Activated T-cell treated with anti-CD3 and anti-CD28 coated beads, Interleukin-2, amount 50 U/mL, for 72 hours (primary cell): ENCODE measurements at places on chromosomes 6 and 20. TPM values are rescaled to one million over a fixed set of nuclear protein-coding genes. Genes with fewer than 3 reads are reported as not detected.

- no peak for DNase-seq
- no peak overlapping the region for H3K4me3 ChIP-seq
- no peaks in the 10 kb centered on the region for H3K27me3 ChIP-seq
- peaks cover 16% of the 10 kb centered on the region for H3K36me3 ChIP-seq
- H3K4me1 ChIP-seq, result peaks cover 18% of the 10 kb centered on the region
Measured at GRCh38 chr6:52271852-52272460, 12.6 kb downstream of the MCM3 start.

- H3K36me3 ChIP-seq, result no peaks in the 10 kb centered on the region
- DNase-seq, result no peak
- peaks cover 5% of the 10 kb centered on the region for H3K27me3 ChIP-seq
- no peak overlapping the region for H3K4me3 ChIP-seq
- no peaks in the 10 kb centered on the region for H3K4me1 ChIP-seq
Measured at GRCh38 chr20:34971561-34972235, 16.0 kb downstream of the MYH7B start.

GRCh38 chr6:23654745-23655144 lies 471.3 kb upstream of the NRSN1 start:
- H3K36me3 ChIP-seq, result no peaks in the 10 kb centered on the region
- no peak for DNase-seq
- H3K27ac ChIP-seq, result no peak overlapping the region

DNA sequence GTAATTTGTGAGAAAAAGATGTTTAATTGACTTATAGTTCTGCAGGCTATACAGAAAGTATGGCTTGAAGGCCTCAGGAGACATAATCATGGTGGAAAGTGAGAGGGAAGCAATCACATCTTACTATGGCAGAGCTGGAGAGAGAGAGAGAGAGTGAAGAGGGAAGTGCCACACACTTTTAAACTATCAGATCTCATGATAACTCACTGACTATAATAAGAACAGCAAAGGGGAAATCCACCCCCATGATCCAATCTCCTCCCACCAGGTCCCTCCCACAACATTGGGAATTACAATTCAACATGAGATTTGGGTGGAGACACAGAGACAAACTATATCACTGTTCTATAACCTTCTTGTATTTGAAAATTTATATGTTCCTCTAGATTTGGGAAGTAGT lies 117.2 kb upstream of the BMP5 start:
- DNase-seq, result no peak
- H3K27me3 ChIP-seq, result no peaks in the 10 kb centered on the region
- no peaks in the 10 kb centered on the region for H3K36me3 ChIP-seq

GRCh38 chr6:127262896-127263295 lies 3.8 kb upstream of the RNF146 start:
- H3K27me3 ChIP-seq, result no peaks in the 10 kb centered on the region
- H3K27ac ChIP-seq, result no peak overlapping the region
- no peak for DNase-seq
- H3K4me1 ChIP-seq, result peaks cover 7% of the 10 kb centered on the region

- H3K27ac ChIP-seq, result no peak overlapping the region
- no peaks in the 10 kb centered on the region for H3K36me3 ChIP-seq
- no peaks in the 10 kb centered on the region for H3K27me3 ChIP-seq
- DNase-seq, result no peak
Measured at GRCh38 chr6:140871911-140872310, 1260.8 kb upstream of the GJE1 start.

GRCh38 chr20:6583134-6583738 lies 184.2 kb upstream of the BMP2 start:
- H3K36me3 ChIP-seq, result no peaks in the 10 kb centered on the region
- no peaks in the 10 kb centered on the region for H3K27me3 ChIP-seq
- no peak overlapping the region for H3K4me3 ChIP-seq
- DNase-seq, result no peak
- no peaks in the 10 kb centered on the region for H3K4me1 ChIP-seq

DNA sequence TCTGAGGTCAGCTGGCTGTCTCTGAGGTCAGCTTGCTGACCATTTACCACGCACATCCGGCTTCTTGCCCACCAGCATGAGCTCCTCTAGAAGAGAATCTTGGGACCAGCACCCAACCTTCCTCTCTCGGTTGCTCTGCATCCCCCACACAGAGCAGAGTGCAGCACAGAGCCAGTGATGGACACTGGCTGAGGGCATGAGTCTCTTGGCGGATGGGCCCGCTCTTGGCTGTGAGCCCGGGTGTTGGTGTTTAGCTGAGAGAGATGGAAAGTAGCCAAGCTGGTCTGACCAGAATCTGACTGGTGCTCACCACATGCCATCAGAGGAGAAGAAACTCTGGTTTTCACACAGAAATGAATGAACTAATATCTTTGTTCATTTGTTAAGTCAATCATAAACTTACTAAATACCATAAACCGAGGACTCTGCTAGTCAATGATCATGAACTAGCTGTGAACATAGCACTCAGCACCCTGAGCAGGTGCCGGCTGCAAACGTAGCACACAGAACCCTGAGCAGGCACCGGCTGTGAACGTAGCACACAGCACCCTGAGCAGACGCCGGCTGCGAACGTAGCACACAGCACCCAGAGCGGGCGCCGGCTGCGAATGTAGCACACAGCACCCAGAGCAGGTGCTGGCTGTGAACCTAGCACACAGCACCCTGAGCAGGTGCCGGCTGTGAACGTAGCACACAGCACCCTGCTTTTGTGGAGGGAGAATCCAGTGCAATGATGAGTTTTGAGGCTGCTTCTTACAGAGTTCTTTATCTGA lies 10.4 kb upstream of the THBS2 start:
- no peak overlapping the region for H3K4me3 ChIP-seq
- no peak for DNase-seq
- no peaks in the 10 kb centered on the region for H3K36me3 ChIP-seq
- H3K27ac ChIP-seq, result no peak overlapping the region

DNA sequence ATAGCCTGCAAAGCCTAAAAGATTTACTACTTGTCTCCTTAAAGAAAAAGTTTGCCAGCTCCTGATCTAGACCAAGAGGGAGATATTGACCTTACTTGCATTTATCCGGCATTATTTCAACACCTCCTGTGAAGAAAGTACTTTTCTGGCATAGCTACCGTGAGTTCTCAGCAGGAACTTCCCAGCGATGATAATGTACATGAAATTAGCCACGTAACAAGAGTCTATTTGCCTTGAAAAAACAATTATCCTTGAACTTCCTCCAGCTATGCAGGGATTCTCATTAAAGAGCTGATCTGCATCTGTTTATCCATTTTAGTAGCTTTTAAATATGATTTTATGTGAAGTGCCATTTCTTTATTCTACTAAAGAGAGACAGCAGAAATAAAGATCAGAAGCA lies 41.7 kb downstream of the ALDH5A1 start:
- no peaks in the 10 kb centered on the region for H3K36me3 ChIP-seq
- no peak for DNase-seq
- no peaks in the 10 kb centered on the region for H3K4me1 ChIP-seq
- no peak overlapping the region for H3K27ac ChIP-seq
- H3K4me3 ChIP-seq, result no peak overlapping the region

DNA sequence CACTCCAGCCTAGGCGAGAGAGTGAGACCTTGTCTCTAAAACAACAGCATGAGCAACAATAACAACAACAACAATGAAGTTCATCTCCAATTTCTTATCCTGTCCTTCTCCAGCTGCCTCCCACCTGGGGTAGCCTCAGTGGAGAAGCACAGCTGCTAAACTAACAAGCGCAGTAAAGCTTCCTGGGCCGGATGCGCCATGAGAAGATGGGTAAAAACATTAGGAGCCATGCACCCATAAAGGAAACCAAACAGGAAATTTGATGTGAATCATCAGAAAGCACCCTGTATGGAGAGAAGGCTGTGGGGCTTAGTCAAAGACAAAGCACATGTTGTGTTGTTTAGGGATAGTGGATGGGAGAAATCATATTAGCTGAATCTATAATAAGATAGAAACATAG lies 61.1 kb upstream of the CCN6 start:
- peak; percentile 70 for DNase-seq
- H3K4me3 ChIP-seq, result peak overlapping the region; percentile 55
- H3K27me3 ChIP-seq, result no peaks in the 10 kb centered on the region
- H3K36me3 ChIP-seq, result no peaks in the 10 kb centered on the region

DNA sequence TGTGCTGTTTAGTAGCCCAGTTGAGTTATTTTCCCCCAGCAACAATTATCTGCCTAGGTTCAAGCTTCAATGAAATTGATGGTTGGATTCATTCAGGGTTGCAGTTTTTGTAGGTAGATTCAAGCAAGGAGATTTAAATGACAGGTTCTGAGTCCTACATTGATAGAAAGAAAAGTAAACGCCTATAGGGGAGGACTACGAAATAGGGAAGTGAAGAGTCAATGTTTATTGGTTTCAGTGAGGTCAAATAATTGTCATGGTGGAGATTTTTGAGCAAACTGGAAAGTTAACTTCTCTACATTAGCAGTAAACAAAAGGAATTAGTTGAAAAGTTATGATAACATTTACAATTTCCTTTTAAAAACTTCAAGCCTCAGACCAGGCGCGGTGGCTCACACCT lies 734 bp upstream of the WFDC13 start:
- H3K27ac ChIP-seq, result no peak overlapping the region
- no peak overlapping the region for H3K4me3 ChIP-seq
- no peaks in the 10 kb centered on the region for H3K36me3 ChIP-seq
- DNase-seq, result no peak
- peaks cover 33% of the 10 kb centered on the region for H3K27me3 ChIP-seq

GRCh38 chr6:37060195-37060559 lies 54.7 kb downstream of the FGD2 start:
- H3K27me3 ChIP-seq, result no peaks in the 10 kb centered on the region
- no peaks in the 10 kb centered on the region for H3K36me3 ChIP-seq
- H3K27ac ChIP-seq, result no peak overlapping the region
- H3K4me3 ChIP-seq, result no peak overlapping the region
- peaks cover 32% of the 10 kb centered on the region for H3K4me1 ChIP-seq
- DNase-seq, result no peak

GRCh38 chr6:168352096-168352495 lies 32.5 kb upstream of the DACT2 start:
- peaks cover 12% of the 10 kb centered on the region for H3K27me3 ChIP-seq
- H3K36me3 ChIP-seq, result no peaks in the 10 kb centered on the region
- DNase-seq, result no peak

DNA sequence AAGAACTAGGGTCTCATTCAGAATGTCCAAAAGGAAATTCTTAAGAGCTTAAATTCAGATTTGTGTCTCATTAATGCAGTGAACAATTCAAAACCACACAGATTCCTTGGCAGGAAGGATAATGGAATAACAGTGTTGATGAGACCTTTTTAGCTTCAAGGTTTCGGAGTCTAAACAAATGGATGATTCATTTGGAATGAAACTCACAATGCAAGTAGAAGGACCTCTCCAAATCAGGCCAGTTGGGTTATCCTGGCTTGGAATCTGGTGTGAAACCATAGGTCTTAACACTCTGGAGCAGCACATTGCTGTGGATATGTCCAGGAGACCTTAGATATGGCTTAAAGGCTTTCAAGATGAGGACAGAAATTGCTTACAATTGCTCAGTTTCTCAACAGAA lies 44.9 kb downstream of the KCTD20 start:
- H3K27me3 ChIP-seq, result no peaks in the 10 kb centered on the region
- H3K4me1 ChIP-seq, result peaks cover 4% of the 10 kb centered on the region
- no peak overlapping the region for H3K4me3 ChIP-seq
- peaks cover 34% of the 10 kb centered on the region for H3K36me3 ChIP-seq
- no peak for DNase-seq
- peak overlapping the region; percentile 63 for H3K27ac ChIP-seq

GRCh38 chr6:144155529-144155928 lies 5.2 kb downstream of the STX11 start:
- H3K4me3 ChIP-seq, result no peak overlapping the region
- H3K27ac ChIP-seq, result peak overlapping the region; percentile 67
- H3K36me3 ChIP-seq, result peaks cover 42% of the 10 kb centered on the region
- DNase-seq, result no peak
- peaks cover 61% of the 10 kb centered on the region for H3K4me1 ChIP-seq
- no peaks in the 10 kb centered on the region for H3K27me3 ChIP-seq

GRCh38 chr6:33279971-33280511 lies 3.1 kb downstream of the B3GALT4 start:
- no peak overlapping the region for H3K4me3 ChIP-seq
- peak overlapping the region; percentile 18 for H3K27ac ChIP-seq
- no peak for DNase-seq
- H3K27me3 ChIP-seq, result no peaks in the 10 kb centered on the region
- H3K36me3 ChIP-seq, result no peaks in the 10 kb centered on the region

GRCh38 chr6:116287689-116288282 lies 8.1 kb upstream of the TSPYL1 start:
- no peak overlapping the region for H3K4me3 ChIP-seq
- peak overlapping the region; percentile 29 for H3K27ac ChIP-seq
- H3K4me1 ChIP-seq, result no peaks in the 10 kb centered on the region
- DNase-seq, result no peak
- no peaks in the 10 kb centered on the region for H3K27me3 ChIP-seq

DNA sequence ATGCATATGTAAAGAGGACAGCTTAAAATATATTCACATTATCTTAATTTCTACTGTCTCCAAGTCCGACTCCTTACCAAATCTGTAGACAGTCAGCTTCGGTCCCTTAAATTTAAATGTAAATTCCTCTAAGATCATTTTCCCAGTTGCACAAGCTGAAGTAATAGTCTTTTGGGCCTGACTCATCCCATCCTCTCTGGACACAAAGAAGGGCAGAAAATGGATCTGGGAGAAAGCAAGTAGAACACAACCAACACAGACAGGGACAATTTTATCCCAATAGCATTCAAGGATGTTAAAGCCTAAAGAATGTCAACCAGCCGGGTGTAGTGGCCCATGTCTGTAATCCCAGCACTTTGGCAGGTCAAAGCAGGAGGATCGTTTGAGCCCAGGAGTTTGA lies 228.3 kb downstream of the ARHGAP18 start:
- no peak overlapping the region for H3K4me3 ChIP-seq
- DNase-seq, result no peak
- peaks cover 11% of the 10 kb centered on the region for H3K4me1 ChIP-seq
- H3K27me3 ChIP-seq, result no peaks in the 10 kb centered on the region
- no peaks in the 10 kb centered on the region for H3K36me3 ChIP-seq
- H3K27ac ChIP-seq, result no peak overlapping the region

- no peaks in the 10 kb centered on the region for H3K4me1 ChIP-seq
- no peak overlapping the region for H3K27ac ChIP-seq
- H3K4me3 ChIP-seq, result no peak overlapping the region
- no peak for DNase-seq
Measured at GRCh38 chr6:76495909-76496308, 423.4 kb upstream of the IMPG1 start.

GRCh38 chr6:5084781-5085647 lies at the start of gene PPP1R3G:
PPP1R3G (plus strand) TSS chr6:5085341; CDS start chr6:5085486, 145 bp downstream.
- no peak within 1 kb of the TSS for H3K27ac ChIP-seq
- peaks cover 51% of the 10 kb centered on the region for H3K27me3 ChIP-seq
- peak within 1 kb of the TSS; percentile 86 for H3K4me3 ChIP-seq
- H3K36me3 ChIP-seq, result peaks cover 1% of the 10 kb centered on the region
- DNase-seq, result peak; percentile 32

Gene NMBR
- total RNA-seq, result not detected

Gene HFE
- total RNA-seq, result 1.3 TPM

Gene ABT1
- 20.9 TPM for total RNA-seq

Gene GPX6
- not detected for total RNA-seq

Gene COL11A2
- 2.5 TPM for total RNA-seq

Gene ZNF391
- total RNA-seq, result 10.1 TPM

Gene PRSS16
- total RNA-seq, result 5.3 TPM

Gene BPI
- not detected for total RNA-seq

Gene OLIG3
- total RNA-seq, result 0.41 TPM

Gene HCRTR2
- total RNA-seq, result not detected

Gene PTGIS
- 1.8 TPM for total RNA-seq

Gene TAF11
- total RNA-seq, result 29.1 TPM

Gene HMGN3
- total RNA-seq, result 36.6 TPM

Gene IMPG1
- total RNA-seq, result not detected

Gene PI3
- not detected for total RNA-seq

Gene MROH8
- total RNA-seq, result 5.2 TPM
